ENCODE measurements at places on chromosomes 12 and 14.
A peak's percentile ranks its signal among the peaks of the same experiment; 100 is the strongest.

DNA sequence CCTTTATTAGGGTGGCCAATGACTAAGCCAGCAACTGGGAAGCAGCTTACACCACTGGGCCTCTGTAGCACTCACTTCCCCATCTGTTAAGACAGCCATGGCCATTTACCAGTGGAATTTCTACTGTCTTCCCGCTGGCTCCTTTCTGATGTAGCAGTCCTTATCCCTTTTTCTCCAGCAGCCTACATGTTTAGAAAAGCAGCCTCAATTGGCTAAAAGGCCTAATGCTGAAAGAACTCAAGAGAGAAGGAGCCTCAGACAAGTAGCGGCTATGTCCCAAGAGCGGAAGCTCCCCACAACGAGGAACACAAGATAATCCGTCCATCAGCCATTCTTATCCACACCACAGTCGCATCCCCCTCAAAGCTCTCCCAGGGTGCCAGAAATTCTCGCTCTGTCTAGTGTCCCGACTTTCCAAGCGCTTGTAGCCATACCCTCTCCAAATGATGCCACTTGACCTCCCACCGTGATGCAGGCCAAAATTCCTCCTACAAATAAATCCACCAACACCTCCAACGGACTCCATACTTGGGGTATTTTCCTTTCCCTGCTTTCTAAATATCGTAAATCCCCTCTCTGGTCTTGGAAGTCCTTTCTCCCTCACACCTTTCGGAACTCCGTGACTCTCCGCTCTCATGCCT, 624 bp downstream of the M6PR start:
- DNase-seq: no peak

DNA sequence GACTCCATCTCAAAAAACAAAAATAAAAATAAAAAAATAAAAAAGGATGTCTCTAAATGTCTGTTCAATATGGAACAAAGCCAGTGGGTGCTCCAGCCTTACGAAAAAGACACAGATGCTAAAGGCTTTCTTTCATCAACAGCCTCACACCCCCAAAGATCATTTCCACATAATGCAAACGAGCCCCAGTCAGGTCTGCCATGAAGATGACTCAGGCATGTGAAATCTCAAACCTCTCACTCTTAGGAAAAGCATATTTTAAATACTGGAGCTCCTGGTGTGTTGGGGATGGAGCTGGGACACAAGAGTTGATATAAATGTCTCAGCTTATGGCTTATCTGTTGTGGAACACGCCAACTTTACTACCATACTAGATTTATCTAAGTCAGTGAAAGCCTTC, 49.9 kb upstream of the PLXNC1 start:
- DNase-seq: no peak

- peak; percentile 74 for DNase-seq
These were observed 118.9 kb downstream of the VEZT start for GRCh38 chr12:95336387-95337067.

DNA sequence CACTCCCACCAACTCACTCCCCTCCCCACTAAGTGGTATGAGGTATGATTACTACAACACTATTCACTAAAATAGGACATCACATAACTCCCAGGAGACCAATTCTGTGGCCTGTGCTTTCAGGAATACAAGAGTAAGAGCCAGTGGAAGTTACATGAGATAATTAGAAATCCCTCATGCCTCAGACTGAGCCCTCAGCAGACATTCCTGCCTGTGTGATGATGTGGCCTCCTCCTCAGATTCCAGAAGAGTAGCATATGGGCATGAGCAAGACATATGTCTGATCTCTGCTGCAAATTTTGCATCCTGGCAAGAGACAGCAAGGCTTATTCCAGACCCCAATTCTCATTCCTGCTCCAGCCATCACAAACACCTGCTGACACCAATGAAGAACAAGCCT, 46.0 kb upstream of the BMP4 start:
- no peak for DNase-seq

DNA sequence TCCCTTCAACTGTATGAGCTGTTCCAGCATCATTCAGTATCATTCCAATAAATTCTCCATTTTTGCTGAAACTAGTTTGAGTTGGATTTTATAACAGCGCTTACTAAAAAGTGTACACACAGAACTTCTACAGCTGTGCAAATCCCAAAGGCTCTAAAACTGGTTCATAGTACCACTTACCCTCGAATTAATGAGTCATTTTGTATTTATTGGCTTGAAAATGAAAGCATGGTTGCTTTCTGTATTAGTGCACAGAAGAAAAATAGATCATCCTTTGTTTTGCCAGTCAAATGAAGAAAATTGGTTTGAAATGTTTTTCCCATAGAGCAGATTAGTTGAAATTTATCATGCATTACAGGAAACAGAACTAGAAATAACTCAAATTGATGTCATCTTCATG, 268.3 kb upstream of the CPNE8 start:
- no peak for DNase-seq

DNA sequence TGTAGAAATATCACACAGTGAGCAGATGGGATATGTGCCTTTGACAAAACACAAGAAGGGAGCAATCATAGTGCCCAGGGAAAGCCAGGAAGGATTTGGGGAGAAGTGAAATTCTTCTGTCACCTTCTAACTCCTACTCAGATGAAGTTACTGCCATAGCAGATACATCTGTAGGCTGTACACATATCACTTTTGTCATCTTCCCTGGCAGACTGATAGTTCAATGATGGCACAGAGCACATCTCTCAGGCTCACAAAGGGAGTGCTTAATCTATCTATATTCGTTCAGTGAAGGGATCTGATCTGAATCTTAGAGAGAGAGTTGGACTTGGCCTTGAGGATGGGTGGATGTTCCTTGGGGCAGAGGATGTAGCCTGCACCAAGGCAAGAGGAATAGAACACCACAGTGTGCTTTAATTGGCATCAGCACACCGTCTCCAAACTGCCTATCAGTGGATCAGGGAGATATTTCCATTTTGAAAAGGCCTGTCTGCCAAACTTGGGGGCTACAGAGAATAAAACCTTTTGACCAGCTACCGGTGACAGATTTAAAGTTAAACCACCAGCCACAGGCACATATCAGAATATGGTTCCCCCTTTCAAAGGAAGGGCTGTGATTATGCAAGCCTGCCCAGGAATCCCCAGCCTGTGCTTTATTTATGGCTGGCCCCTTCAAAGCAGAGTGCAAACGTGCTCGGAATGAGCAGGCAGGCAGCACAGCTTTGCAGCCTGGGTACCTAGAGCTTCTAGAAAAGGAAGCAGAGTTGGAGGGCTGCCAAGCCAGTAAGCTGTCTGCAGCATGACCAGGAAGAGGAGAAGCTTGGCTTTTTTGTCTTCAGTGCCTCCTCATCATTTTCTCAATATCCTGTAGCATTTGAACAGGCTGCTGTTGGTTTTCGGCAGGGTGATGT, 165.5 kb upstream of the DYRK2 start:
- DNase-seq: no peak

GRCh38 chr14:37650356-37651037, 55.1 kb downstream of the TTC6 start:
- DNase-seq: no peak

GRCh38 chr14:76396714-76397187, 20.8 kb downstream of the ESRRB start:
- no peak for DNase-seq

Measured in H1 (cell line).